ENCODE measurements at places on chromosomes 1 and 21.

GRCh38 chr1:90731382-90732050 lies 14.4 kb upstream of the BARHL2 start:
- no peak for DNase-seq

DNA sequence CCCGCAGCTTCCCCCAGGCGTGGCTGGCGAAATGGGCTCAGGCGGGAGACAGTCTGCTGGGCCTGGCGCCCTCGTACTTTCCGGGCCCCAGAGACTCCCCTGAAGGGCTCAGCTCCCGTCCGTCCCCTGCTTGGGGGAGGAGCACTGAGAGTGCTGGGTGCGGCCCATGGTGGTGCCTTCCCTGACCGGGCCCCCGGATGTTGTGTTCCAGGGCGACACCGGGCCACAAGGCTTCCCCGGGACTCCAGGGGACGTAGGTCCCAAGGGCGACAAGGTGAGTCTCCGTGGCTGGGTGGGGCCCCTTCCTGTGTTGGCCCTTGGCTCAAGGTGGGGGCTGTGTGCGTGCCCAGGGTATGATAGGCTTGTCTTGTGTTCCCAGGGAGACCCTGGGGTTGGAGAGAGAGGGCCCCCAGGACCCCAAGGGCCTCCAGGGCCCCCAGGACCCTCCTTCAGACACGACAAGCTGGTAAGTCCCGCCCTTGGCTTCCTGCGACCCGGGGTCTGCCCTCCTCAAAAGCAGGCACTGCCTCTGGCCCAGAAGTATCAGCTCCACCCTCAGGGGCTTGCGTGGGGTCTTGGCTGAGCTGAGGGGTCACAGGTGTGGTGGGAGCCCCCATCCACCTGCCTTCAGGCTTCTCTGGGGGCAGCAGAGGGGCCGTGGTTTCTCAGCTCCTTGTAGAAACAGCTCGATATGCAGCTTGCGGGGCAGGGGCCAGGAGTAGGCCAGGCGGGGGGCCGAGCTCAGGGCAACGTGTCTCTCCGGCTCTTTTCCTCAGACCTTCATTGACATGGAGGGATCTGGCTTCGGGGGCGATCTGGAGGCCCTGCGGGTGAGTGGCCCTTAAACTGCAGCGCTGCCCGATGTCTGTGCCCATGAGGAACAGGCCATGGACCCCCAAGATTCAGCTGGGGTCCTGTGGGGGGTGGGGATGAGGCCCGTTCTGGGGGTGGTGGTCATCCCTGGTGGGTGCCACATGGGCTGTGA lies 62.3 kb downstream of the SLC19A1 start:
- no peak for DNase-seq

DNA sequence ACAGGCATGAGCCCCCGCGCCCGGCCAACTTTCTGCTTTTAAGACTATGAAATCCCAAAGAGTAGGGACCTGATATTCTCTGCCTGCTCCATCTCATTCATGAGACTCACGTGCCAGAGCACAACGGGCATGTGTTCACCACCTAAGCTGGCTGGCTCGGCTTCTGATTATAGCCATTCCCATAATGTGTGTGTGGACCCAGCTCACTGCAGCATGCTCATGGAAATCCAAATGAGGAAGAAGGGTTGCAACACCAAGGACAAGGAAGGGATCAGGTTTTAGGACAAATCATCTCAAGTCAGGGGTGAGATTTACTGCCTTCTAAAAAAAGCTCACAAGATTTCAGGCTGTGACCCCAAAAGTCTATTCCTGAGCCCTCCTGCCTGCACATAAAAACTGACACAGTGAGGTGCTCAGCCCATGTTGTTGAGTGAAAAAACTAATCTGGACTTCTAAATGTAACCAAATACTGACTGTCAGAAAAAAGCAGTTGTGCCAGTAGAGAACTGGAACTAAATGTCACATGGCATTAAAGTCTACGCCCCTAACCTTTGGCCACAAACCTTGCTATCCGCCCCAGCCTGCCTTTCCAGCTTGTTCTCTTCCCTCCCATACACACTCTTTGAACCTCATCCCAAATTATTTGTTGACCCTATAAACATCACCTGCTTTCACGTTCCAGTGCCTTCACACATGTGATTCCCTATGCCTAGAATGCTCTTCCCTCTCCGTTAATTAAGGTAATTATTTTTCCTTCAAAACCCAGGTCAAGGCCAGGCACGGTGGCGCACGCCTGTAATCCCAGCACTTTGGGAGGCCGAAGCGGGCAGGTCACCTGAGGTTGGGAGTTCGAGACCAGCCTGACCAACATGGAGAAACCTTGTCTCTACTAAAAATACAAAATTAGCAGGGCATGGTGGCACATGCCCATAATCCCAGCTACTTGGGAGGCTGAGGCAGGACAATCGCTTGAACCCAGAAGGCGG lies 9.1 kb upstream of the COA7 start:
- no peak for DNase-seq

- DNase-seq = no peak
Observed at GRCh38 chr1:29686012-29686930, 449.9 kb downstream of the PTPRU start.

GRCh38 chr1:61293197-61293596 lies 210.8 kb downstream of the NFIA start:
- no peak for DNase-seq

DNA sequence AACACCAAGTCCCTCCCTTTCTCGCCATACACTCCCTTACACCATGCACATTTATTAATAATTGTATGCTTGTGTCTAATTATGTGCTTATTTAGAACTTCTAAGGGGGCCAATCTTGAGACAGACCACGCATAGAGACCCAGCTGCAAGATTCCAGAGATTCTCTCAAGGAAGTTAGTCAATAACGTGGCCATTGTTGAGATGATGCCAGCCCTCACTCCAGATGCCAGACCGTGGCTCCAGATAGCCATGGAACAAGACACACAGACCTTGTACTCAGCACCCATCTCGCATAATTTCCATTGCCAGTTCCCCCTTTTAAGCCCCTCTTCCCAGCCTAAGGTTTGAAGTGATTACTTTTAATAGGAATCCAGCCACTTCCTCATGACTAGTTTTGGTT lies 62.4 kb downstream of the DIRAS3 start:
- no peak for DNase-seq

DNA sequence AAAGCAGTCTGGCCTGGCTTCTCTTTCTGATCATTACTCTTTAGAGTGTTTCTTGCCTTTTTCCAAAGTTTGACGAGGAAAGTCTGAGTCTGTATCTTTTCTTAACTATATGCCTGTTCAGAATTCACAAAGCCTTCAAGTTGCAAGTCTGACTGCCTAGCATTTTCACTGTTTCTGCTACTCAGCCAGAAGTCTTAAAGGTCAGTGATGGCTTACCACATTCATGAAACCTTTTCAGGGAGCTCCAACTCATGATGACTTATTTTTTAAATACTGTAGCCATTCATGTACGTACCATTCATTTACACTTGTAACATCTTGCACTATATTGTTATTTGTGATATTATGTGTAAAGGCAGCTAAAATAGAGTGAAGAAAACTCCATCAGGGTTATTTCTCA lies 58.2 kb downstream of the TNFSF4 start:
- no peak for DNase-seq

GRCh38 chr1:87852410-87853161 lies 523.9 kb downstream of the LMO4 start:
- no peak for DNase-seq

GRCh38 chr21:37658121-37658816 lies 258.0 kb downstream of the KCNJ6 start:
- no peak for DNase-seq

- no peak for DNase-seq
Observed at GRCh38 chr1:245172026-245172425, 17.2 kb downstream of the KIF26B start.

- DNase-seq = no peak
Observed at GRCh38 chr1:87239997-87240605, 88.6 kb upstream of the LMO4 start.

- no peak for DNase-seq
Observed at GRCh38 chr1:203624341-203624712, 2.3 kb upstream of the ATP2B4 start.

- DNase-seq = no peak
Observed at GRCh38 chr1:68328490-68328889, 96.2 kb upstream of the WLS start.

GRCh38 chr21:44551340-44551961 lies at the start of gene KRTAP10-2:
Gene KRTAP10-2, minus strand, starts transcription at chr21:44551505. Its CDS starts 47 bp downstream, at chr21:44551458.
- DNase-seq = no peak

- no peak for DNase-seq
Observed at GRCh38 chr21:39386194-39386593, 37.3 kb upstream of the HMGN1 start.

- no peak for DNase-seq
Observed at GRCh38 chr21:37767984-37768383, 148.3 kb downstream of the KCNJ6 start.

DNA sequence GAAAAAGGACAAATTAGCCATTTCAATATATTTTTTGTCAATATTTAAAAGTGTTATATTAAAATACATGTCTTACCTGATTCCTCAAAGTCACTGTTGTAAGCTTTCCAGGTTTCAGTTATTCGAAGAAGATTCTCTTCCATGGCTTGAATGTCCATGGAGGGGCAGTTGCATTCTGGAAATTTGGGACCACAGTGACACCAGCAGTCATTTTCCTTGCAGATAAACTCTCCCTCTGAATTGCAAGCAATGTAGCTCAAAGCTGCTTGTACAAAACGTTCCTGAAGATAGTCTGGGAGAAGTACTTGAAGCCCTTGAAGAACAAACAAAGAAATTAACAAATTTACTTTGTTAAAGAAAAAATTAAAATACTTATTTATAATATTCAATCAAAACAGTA lies 251.7 kb downstream of the BRINP3 start:
- DNase-seq = no peak

GRCh38 chr21:21183092-21183491 lies 184.9 kb downstream of the NCAM2 start:
- DNase-seq = no peak

DNA sequence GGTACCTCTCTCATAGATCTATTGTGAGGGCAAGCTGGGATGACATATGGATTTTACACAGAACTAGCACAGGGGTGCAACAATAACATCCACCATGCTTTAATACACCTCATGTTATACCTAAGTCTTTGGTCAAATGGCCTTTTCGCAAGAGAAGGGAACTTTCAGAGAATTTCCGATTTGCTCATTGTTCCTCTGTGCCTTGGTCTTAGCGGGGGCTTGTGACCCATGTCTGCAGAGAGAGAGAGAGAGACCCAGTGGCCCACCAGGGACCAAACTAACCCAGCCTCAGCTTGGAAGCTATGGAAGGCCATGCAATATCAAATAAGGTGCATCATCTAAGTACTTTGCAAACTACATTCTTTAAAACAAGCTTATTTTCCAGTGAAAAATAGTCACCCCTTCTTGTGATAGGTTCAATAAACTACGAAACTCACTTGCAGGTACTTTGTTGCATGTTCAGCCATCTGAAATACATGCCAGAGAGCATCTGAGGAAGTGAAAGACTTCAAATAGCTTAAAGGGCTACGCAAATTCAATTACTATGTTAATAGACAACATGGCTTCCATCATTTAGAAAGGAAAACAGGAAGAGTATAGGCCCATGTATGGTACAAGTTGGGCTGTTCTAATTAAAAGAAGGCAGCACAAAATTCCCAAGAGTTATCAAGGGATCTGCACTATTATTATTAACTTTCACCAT lies 100.7 kb downstream of the KCNN3 start:
- no peak for DNase-seq

DNA sequence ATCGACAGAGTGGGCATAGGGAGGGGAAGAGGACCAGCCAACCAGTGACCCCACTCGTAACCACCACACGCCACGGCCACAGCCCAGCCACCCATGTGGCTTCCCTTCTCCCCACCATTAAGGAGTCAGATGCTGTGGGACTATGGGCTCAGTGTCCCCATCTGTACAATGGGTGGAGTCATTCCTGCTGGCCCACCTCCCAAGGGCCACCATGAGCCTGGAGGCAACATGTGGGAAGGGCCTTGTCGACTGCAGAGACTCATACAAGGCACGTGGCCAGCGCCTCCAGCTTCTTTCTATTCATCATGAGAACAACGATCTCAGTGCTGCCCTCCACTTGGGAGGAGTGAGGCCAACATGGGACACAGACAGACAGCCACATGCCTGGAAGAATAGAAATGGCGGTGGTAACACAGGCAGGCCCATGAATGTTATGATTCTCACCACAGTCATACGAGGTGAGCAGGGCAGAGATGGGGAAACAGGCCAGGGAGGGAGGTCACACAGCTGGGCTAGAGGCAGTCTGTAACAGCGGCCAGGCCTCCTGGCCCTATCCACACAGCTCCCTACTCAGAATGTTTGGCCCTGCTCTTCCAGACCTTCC lies 16.1 kb downstream of the LRP8 start:
- DNase-seq = no peak

- no peak for DNase-seq
Observed at GRCh38 chr1:79896140-79896539, 889.6 kb upstream of the ADGRL4 start.

GRCh38 chr1:112998592-112999235 lies 42.7 kb upstream of the SLC16A1 start:
- no peak for DNase-seq

- no peak for DNase-seq
Observed at GRCh38 chr1:204802401-204803175, 68.1 kb upstream of the NFASC start.

DNA sequence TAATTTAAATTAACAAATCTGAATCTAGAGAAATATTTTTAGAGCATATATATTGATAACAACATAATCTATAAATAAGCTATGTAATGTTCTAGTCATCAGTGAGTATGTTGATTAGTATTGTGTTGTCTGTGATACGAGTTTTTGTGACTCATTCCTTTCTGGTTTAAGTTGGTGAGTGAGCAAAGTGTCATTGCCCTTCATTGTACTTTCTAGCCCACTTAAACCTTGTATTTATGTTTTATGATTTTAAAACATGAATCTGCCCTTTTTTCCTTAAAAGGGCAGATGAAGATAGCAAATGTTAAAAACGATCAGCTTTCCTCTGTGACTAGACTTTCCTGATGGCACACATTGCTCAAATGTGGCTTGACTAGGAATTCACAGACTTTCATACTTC lies 38.5 kb downstream of the MACO1 start:
- no peak for DNase-seq

- peak; percentile 74 for DNase-seq
Observed at GRCh38 chr1:36155408-36156328, at the start of gene MAP7D1. Gene MAP7D1, plus strand, starts transcription at chr1:36156160. Its CDS starts 258 bp downstream, at chr1:36156418.

DNA sequence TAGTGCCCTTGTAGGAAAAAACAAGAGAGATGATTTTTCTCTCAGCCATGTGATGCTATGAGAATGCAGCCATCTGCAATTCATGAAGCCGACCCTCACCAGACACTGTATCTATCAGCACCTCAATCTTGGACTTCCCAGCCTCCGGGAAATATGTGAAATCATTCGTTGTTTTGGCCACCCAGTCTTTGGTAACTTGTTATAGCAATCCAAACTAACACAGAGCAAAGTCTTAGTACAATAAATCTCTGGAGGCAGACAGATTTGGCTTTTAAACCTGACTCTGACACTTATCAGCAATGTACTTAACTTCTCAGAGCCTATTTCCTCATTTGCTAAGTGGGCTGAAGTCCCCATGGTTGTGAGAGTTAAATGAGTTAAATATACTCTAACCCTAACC lies 5.1 kb upstream of the MED18 start:
- DNase-seq = no peak

DNA sequence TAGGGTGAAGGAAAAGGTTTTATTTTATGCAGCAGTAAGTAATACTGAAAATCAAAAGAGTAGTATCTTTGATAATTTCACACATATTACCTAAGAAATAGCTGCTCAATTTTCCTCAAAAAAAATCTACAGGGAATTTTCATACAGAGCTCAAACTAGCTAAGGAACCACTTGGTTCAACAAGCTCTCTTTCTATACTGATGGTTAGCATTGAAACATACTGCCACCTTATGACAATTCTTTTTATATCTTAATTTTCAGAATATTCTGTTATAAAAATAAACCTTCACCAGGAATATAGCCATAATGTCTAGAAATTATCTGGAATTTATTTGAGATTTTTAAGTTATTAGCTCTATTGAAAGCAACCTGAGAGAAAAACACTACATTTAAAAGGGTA lies 142.1 kb downstream of the DPYD start:
- no peak for DNase-seq
